ENCODE measurements at places on chromosomes 4 and X. TPM values are rescaled to one million over a fixed set of nuclear protein-coding genes. Genes with fewer than 3 reads are reported as not detected.

GRCh38 chrX:631802-632365, 1.3 kb downstream of the SHOX start:
- DNase-seq, result no peak

- DNase-seq, result no peak
Observed at GRCh38 chrX:872090-872489, 241.5 kb downstream of the SHOX start.

GRCh38 chr4:83625821-83626220, 89.9 kb downstream of the GPAT3 start:
- DNase-seq, result no peak

DNA sequence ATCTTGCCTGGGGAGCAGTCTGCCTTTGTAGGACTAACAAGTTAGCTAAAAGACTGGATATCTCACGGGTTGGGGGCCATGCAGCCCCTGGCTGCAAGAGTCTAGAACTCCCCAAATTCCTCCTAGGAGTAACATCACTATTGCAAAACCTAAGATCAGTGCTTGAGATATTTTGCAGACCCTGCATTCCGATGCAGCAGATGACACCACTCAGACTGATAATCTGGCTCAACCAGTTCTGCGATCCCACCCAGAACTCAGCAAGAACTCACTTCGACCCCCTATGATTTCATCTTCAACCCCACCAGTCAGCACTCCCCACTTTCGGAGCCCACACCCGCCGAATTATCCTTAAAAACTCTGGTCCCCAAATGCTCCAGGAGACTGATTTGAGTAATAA, 834.0 kb downstream of the C4orf33 start:
- DNase-seq, result no peak

DNA sequence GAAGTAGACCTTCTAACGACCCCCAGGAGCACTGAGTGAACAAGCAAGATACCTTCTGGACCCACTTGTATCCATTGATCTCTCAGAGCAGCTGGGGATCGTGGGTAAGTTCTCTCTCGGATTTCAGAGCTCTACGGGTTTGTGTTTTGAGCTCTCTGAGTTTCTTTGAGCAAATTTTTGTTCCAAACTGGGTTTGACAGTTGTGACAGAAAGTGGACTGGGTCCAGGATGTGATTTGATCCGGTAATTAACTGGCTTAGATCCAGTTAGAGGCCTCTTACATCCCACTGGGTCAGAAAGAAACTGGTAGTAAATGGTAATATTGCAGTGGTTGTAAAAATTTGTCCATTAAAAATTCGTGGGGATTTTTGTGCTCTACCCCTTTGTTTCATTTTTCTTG, 459.2 kb downstream of the INPP4B start:
- no peak for DNase-seq

DNA sequence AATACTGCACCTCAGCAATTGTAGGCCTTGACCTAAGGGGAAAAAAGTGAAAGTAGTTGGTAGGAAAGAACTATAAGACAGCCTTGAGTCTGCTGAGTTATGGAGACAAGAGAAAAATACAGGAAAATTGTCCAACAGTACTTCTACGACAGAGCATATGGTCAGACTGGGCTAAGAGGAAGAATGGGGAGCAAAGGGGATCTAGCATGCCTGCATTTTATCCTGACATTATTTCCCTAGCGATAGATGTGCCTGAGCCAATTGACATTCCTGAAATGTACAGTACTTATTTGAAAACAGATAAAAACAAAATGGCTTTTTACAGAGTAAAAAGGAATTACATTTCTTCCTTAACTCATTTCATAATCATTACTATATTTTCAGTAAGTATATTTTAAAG, 22.2 kb downstream of the GUCY1A1 start:
- no peak for DNase-seq

DNA sequence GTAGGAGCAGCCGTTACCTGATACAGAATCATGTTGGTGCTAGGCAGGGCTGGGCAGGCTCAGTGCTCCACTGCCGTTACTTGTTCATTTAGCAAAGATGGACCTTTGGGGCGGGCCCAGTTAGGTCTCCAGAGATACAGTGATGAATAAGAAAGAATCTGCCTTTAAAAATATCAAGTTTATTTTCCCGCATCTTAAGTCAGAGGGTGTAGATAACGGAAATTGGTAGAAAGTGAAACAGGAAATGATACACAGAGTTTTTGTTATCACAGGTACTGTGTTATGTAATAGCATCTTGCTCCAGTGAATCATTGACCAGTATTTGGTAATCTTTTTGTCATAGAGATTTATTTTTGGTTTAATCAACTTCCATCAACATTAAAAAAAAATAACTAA, 5.5 kb downstream of the TMEM131L start:
- DNase-seq, result no peak

DNA sequence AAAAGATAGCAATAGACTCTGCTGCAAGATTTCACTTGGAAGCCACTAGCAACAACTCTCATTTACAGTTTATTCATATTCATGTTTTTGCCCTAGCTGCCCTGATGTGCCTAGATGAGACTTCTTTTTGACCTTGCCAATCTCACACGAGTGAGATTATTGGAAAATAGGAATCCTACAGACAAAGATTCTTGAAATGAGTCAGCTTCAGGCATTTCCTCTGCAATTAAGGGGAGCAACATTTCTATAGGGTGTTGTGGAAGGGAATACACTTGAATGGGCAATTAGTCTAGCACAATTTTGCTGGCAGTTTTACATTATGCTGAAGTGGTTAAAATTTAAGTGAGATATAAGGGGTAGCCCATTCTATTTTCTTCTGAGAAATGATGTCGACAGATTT, 217.0 kb upstream of the FAT4 start:
- DNase-seq, result no peak

The TMPRSS11F gene
- total RNA-seq, result not detected

The INTS6L gene
- 14.8 TPM for total RNA-seq

The DIPK2B gene
- total RNA-seq, result not detected

The RTL5 gene
- total RNA-seq, result 21.1 TPM

The MED12 gene
- 123 TPM for total RNA-seq

Data from progenitor cell of endocrine pancreas (in vitro differentiated cells).